ENCODE measurements at places on chromosomes 2 and 18.

- DNase-seq = no peak
These were observed 79.7 kb downstream of the EDAR start for GRCh38 chr2:108909275-108909823.

- DNase-seq = peak; percentile 4
These were observed 915.4 kb downstream of the DCDC2C start for GRCh38 chr2:4618630-4619228.

DNA sequence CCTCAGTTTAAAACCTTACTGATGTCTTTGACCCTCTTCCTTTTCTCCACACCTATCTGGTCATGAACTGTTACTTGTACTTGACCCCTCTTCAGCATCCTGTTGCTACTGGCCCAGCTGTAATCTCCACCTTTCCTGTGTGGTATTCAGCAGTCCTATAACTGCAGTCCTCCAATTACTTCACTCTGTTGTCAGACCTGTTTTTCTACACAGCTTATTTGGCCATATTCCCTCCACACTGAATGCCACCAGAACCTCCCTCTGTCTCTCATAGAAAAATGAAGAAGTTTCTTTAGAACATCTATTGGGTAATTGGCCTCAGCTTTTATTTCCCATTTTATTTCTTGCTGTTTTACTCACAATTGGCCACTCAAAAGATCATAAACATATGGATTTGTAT lies 155.4 kb downstream of the ASXL3 start:
- DNase-seq = no peak

DNA sequence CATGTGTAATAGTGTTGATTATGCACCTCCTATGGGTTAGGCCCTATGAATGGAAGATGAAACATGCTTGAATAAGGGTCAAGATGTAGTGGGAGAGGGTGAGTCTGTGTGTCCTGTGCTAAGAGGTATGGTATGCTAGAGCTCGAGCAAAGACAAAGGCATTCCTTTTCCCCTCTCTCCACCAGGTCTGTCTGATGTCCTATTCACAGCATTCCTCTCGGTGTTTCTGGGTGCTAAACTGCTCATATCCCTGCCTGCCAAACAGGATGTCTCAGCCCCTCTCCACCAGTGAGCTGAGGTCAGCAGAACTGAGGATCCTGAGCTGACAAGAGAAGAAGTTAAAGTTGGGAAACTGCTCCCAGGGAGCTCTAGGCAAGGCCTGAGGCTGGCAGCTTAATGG lies 344.9 kb downstream of the TSN start:
- DNase-seq = no peak

GRCh38 chr2:73043276-73043675 lies 28.2 kb downstream of the SFXN5 start:
- no peak for DNase-seq

GRCh38 chr2:28758459-28758858 lies 6.8 kb downstream of the PPP1CB start:
- no peak for DNase-seq

GRCh38 chr2:165743442-165743841 lies 50.6 kb downstream of the GALNT3 start:
- no peak for DNase-seq

- DNase-seq = no peak
These were observed 72.7 kb upstream of the FOSL2 start for GRCh38 chr2:28320009-28320365.
